NCI-H1048 (cell line): ENCODE measurements at places on chromosomes 1 and 21.

DNA sequence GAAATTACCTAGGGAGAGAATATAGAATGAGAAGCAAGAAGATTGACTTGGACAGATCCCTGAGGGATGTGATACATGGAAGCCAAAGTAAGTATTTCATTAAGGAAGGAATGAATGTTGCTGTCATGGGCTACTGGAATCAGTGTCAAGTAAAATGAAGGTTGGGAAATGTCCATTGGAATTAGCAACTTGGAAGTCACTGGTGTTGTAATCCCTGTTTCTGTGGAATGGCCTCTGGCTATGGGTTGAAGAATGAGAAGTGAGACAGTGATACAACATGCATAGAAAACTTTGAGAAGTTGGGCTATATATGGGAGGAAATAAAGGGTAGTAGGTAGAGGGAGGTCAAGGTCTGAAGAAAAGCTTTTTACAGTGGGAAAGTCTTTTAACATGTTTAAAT is 54.7 kb downstream of the CCDC18 start:
- no peak for DNase-seq

DNA sequence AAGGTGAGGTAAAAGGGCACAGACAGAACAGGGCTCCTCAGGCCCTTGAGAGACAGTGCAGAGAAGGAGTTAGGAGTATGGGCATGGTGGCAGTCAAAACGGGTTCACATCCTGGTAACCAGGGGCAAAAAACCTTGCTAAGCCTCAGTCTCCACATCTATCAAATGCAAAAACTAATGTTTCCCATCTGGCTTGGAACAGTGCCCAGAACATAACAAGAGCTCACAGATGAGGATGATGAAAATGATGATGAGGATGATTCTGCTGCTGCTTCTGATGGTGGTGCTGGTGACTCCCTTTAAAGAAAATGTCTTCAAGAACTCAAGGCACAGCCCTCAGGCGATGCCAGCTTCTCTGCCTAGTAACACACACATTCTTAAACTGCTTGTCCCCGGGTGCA is 24.1 kb downstream of the HHIPL2 start:
- DNase-seq = no peak

DNA sequence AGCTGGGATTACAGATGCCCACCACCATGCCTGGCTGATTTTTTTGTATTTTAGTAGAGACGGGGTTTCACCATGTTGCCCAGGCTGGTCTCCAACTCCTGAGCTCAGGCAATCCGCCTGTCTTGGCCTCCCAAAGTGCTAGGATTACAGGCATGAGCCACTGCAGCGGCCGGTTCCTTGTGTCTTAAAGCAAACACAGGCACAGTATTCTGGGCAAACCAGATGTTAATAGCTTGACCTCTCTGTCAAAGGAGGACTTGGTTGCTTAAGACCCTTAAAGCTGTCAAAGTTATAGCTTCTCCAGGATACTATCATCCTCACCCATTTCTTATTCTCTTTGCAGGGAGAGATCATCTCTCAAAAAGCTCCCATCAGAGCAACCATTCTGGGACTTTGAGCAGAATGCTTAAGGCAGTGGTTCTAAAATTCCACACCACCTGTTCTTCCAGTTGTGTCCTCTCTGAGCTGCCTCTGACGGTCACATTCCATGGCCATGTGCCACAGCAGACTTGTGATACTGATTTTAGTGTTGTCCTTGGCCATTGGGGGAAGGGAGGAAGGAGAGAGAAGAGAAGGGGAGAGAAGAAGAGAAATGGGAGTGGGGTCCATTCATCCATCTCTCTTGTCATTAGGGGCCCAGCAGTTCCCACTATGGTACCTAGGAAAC is 81.8 kb downstream of the PBX1 start:
- no peak for DNase-seq

- DNase-seq = no peak
Measured at GRCh38 chr1:75035536-75035935, 98.7 kb upstream of the LHX8 start.

GRCh38 chr1:229454056-229454455 is 20.2 kb upstream of the ACTA1 start:
- DNase-seq = no peak

GRCh38 chr1:40855513-40855912 is 6.7 kb downstream of the CITED4 start:
- DNase-seq = no peak

GRCh38 chr1:148362626-148363438 is 120.3 kb downstream of the PPIAL4G start:
- no peak for DNase-seq

GRCh38 chr1:8025671-8026144 is 401 bp downstream of the ERRFI1 start:
- DNase-seq = no peak
